ENCODE measurements at places on chromosomes 5 and 9.

- no peak for DNase-seq
Measured at GRCh38 chr5:74433255-74433895, 207.2 kb downstream of the ENC1 start.

DNA sequence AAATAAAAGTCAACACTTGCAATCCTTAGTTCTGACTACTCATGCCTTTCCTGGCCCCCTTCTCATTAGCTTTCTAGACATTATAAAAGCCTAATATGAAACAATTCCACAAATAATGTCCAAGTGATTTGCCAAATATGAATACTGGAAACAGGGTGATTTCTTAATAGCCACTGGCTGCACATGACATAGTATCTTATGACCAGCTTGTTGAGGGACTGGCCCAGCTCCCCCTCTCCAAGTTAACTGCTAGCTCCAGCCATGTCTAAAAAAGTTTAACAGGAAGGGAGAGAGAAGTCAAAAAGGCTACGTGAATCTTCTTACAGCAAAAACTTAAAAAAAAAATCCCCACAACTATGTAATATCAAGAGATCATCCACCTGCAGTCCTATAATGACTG, 1.5 kb downstream of the CERT1 start:
- DNase-seq = no peak

DNA sequence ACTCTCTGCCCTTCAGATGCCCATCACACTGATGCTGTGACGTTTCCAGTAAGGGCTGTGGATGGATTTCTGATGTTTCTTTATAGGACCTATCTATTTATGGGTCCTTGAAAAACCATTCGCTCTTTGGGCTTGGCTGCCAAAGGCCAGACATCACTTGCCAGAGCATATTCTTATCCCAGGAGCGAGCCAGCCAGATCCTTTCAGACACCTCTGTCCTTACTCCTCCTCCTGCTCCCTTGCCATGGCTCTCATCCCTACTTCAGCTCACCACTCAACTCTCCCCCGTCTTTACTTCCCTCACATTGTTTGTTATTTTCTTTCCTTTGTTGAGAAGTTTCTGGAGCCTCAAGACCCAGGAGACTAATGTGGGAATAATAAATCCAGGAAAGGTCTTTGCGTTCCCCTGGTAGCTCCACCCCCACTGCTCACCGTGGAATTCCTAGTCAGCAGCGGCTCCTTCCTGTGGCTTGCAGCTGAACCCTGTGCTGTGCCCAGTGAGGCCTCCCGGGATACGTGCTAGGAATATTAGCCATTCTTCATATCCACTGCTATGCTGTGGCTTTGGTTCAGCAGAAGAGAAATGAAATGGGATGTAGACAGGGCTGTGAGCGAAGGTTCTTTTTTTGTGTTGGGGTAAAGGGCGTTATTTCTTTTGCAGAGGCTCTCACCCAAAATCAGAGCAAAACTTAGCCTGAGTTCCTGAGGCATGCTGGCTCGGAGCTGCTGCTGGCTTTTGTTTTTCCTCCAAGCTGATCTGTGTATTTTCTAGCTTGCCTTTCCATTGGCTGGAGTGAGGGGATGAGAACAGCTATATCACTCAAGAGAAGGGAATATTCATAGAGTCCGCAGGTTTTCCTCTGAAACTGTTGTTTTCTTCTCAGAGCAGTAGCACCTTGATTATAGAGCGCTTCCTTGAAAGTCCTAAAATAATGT, 171.1 kb downstream of the SAXO1 start:
- DNase-seq = no peak

DNA sequence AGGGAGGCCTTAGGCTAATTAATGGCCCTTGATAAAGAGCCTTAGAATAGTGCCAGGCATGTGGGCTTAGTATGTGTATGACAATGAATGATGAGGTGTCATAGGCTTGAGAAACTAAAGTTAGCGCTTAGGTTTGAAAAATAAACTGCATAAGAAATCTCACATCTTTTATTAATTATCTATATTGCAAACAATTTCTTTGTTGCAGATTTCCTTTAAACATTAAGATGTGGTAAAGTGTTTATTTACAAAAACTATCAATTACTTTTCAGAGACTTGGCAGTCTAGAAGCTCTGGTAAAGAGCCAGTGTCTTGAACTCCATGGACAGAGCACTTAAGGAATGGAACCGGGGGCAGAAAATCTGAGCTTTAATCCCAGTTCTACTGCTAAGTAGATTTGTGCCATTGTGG, 23.1 kb downstream of the MAP1B start:
- no peak for DNase-seq

- no peak for DNase-seq
Measured at GRCh38 chr9:93081931-93082330, 14.1 kb upstream of the CARD19 start.

GRCh38 chr9:134288746-134289145, 37.5 kb upstream of the RXRA start:
- no peak for DNase-seq

GRCh38 chr9:89042984-89043383, 51.7 kb downstream of the S1PR3 start:
- DNase-seq = no peak

GRCh38 chr5:77400645-77401044, 91.5 kb downstream of the WDR41 start:
- DNase-seq = no peak
